Central memory CD4-positive, alpha-beta T cell (primary cell): ENCODE measurements at places on chromosomes 2 and 18.

DNA sequence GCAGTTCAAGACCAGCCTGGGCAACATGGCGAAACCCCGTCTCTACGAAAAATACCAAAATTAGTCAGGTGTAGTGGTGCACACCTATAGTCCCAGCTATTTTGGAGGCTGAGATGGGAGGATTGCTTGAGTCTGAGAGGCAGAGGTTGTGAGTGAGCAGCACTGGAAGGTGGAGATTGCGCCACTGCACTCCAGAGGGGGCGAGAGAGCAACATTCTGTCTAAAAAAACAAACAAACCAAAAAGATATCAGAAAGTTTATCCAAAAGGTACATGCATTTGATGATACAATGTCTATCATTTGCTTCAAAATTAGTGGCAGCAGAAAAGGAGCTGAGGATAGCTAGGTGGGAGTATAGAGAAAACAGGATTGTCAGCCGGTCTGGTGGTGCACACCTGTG is 39.8 kb upstream of the CABLES1 start:
- no peak for DNase-seq

DNA sequence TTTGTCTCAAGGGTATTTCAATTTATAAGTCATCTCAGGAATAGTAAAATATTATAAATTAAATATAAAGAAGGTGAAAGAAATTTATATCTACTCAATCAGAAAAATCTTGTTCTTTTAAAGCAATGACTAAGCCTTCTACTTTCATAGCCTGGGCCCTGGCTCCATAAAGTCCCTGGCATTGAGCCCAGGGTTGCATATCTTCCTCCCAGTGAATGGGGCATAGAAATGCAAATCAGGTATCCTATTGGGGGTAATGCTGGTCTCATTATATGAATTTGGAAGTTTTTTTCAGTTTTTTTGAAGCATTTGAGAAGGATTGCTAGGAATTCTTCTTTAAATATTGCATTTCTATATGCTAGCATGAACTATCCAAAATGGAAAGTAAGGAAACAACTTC is 73.9 kb upstream of the MC2R start:
- DNase-seq: no peak

DNA sequence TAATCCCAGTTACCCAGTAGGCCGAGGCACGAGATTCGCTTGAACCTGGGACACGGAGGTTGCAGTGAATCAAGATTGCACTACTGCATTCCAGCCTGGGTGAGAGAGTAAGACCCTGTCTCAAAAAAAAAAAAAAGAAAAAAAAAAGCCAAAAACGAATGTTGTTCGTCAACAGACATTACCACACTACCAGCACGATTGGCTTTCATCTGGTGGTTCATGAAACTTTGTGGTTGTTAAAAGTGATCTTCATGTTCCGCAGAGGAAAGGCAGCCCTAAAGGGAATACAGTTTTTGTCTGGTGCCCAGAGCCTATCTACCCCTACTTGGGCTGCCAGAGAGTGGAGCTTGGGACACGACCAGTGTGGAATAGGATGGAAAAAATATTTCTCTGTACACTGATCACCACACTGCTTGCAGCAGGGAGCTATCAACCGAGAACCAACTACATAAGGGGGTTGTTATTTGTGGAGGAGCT is 13.6 kb upstream of the CXCR4 start:
- DNase-seq: peak; percentile 88

GRCh38 chr18:58529714-58530354 is 99.1 kb downstream of the ALPK2 start:
- DNase-seq: peak; percentile 54

- DNase-seq: no peak
Measured at GRCh38 chr2:9164112-9164608, 42.5 kb upstream of the ASAP2 start.

DNA sequence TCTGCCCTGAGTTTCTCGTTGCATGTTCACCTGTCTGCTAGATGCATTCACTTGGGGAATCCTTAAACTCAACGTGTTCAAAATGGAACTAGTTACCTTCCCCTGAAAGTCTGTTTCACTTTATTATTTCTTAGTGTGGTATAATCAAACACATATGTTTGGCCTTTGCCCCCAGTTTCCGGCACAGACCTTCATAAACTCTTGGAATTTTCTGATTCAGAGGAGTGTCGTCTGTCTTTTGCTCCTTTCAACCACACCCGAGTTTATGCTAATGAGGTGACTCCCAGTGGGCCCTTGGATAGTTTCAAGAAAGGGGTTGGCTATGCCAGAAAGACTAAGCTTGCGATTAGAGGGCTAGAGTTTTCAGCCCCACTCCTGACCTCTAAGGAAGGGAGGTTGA is 198.9 kb downstream of the CDCA7 start:
- no peak for DNase-seq

DNA sequence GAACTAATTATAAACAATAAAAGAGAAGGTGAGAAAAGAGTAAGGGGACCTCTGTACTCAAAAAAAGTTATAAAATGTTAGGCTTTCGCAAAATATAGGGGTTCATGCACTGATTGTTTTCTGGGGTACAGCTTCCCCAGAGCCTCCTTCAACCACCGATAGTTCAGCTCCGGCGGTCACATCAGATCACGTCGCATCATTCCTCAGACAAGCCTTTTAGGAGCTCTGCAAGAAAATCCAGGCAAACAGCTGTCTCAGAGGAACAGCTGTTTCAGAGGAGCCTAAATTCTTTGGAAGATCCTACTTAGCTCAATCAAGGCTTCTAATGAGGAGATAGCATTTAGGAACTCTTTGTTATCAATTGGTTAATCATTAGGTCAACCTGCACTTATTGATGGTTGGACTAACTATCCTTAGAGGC is 78.7 kb downstream of the MYCN start:
- DNase-seq: no peak

DNA sequence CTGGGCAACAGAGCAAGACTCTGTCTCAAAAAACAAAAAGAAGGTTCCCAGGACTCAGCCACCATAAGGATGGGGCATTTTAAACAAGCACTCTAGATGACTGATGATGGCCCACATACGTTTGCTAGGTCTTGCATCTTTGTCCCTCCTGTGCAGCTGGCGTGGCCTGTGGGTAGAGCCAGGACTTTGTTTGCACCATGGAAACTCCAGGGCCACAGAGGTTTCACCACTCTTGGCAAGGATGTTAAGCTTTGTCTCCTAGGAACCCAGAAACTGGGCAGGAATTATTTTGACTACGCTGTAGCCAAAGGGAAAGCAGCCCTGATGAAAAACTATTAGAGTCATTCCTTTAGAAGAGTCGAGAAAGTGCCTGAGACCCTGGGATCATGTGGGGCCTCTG is 75.3 kb upstream of the STPG4 start:
- DNase-seq: no peak

GRCh38 chr2:64515086-64515485 is 9.0 kb upstream of the AFTPH start:
- no peak for DNase-seq

DNA sequence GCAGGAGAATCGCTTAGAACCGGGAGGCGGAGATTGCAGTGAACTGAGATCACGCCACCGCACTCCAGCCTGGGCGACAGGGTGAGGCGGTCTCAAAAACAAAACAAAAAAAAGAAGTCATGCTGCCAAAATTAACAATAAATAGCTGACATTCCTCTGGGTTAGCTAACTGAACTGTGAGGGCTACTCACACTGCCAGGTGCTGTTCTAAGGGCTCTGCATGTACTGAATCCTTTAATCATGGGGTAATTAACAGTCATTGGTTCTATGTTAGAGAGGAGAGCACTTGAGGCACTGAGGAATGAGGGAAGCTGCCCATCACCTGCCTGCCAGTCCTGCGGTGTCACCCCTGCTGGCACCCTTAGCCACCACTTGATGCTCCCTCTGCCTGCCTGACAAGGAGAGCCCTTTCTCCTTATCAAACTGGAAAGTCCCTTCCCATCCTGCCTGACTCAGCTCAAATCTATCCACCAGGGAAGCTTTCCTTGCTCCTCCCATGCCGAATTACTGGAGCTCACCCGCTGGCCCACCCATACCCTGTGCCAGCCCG is 73.0 kb upstream of the RIOK3 start:
- no peak for DNase-seq

DNA sequence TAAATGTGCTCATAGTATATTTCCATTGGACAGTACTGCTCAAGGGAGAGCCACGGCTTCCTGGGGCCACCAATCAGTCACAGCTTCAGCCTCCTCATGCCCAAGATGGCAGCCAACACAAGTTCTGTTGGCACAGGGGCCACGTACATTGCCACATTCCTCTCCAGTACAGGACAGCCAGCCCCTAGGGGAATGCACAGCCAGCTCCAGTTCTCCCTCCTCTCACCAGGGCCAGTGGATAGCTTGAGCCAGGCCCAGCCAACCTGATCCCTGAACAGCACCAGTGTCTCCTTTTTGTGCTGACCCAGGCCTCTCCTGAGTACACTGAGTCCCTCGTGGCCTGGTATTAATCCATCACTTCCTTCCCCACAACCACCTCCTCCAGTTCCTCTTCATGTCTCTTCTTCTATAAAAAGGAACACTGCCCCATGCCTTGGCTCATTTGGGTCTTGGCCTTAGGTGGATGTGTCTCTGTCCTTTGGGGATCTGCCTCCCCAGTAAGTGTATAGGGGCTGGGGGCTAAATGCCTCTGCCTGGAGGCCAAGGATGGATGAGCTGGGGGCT is 168.7 kb downstream of the TNS1 start:
- DNase-seq: no peak

DNA sequence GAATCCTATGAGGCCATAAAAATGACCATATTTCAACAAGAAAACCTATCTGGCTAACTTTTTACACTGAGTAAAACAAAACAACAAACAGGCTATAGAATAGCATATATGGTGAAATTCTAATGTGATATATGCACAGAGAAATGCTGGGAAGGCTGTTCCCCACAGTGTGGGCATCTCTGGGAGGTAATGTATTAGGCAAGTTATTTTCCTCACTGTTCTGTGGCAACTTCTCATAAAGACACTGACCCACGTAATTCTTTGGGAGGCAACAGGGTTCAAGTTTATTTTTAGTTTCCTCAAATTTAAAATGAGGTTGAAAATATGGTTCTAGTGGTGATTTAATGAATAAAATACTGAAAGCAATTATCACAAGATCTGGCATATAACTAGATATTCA is 46.7 kb downstream of the RNU4ATAC start:
- DNase-seq: no peak

- DNase-seq: no peak
Measured at GRCh38 chr2:220377482-220378155, 750.2 kb downstream of the SLC4A3 start.

DNA sequence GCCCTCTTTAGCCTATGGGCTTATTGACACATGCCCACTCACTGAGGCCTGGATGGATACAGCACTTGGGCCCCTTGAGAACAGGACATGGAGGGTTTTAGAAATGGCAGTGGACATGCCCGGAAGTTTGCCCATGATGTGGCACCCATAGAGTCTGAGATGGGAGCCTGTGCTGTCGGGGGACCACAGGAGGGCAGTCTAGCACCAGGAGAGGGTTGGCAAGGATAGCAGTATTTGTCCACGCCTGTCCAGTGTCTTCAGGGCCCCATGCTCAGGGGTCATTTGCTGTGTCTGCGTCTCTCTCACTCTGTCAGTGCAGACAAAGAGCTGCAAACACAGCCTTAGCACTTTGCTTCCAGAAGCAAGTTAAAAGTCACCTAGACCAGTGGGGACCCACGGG is 48.7 kb downstream of the IL1RL2 start:
- DNase-seq: no peak

GRCh38 chr2:212665948-212666347 is 127.3 kb upstream of the ERBB4 start:
- DNase-seq: no peak

GRCh38 chr2:194610297-194610696 is 1046.7 kb upstream of the SLC39A10 start:
- no peak for DNase-seq

DNA sequence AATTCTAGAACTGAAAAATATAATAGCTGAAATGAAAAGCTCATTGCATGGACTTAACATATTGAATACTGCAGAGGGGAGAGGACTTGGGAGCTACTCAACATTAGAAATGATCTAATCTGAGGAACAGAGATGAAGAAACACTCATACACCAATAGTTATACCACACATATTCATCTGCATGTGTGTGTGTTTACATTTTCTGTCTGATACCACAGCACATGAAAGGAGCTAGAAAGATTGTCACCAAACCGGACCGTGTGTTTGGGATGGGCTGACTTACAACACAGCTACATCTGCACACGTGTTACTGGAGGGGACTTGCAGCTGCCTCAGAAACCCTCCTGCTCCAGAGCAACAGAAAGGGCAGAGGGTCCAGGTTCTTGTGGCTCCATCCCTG is 47.8 kb downstream of the PXDN start:
- no peak for DNase-seq

DNA sequence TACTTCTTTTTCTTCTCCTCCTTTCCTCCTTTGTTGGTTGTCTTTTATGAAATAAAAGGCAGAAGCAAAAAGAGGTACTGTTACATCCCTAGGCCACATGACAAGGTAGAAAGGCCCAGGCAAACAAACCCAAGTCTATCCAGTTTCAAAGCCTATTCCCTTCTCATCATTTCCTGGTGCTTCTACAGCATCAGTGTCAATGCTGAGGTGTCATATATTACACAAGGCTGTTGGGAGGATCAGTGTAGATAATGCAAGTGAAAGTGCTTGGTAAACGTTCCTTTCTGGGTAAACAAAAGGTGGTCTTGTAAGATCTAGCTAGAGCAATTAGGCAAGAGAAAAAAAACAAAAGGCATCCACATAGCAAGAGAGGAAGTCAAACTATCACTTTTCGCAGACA is 64.9 kb downstream of the EVA1A start:
- DNase-seq: no peak

- no peak for DNase-seq
Measured at GRCh38 chr2:188897096-188897495, 77.1 kb upstream of the COL3A1 start.

DNA sequence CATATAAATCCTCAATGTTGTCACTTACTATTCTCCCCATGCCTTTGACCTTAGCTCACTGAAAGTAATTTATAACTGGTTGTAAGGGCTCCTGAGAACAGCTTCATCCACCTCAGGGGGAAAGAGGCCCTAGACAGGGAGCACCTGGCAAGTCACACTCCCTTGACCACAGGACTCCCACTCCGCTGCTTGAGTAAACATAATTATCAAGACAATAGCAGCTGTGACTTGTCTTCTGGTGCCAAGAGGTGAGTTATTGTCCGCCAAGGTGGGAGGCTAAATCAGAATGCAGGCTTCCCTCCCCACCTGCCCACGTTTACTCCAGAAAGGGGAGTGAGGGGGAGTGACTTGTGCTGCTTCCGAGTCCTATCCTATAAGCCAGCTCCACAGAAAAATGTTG is 230.6 kb upstream of the LRATD1 start:
- no peak for DNase-seq

- DNase-seq: no peak
Measured at GRCh38 chr2:133789743-133790142, 221.5 kb upstream of the NCKAP5 start.

DNA sequence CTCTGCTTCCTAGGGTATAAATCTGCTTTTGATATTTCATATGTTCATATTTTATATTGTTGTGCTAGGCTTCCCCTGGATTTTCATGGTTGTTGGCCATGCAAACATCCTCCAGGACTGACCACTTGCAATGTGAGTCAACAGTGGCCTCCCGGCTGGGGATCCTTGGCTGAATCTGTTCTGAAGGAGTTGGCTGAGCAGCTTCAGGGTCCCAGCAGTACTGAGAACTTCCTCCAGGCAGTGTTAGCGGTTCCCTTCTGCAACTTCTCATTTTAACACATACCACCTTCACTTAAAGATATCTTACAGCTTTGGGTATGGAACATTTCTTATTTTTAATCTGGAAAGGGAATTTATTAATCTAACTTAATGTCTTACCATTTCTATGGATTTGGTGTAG is 122.1 kb downstream of the DTNB start:
- no peak for DNase-seq
